Activated gamma-delta T cell treated with Interleukin-2 at 50 U/mL for 16 hours (primary cell): ENCODE measurements at places on chromosomes 5 and 9.

GRCh38 chr9:97487107-97487506 lies 14.4 kb upstream of the TMOD1 start:
- DNase-seq = no peak

DNA sequence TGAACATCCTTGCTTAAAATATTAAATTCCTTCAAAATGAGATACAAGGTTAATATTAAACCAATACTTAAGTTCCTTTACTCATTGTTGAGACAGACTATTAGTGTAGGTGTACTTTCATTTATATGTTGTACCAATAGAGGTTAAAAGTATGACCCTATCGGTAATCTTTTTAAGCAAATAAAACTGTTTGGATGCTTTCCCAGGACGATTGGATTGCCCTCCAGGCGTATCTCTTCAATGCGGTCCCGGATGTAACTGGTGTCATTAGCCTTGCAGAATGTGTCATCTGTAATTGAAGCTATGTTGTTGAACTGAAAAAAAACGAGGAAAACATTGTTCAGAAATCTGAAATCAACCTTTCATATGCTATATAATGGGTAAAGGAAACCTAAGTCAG lies 18.9 kb downstream of the OGN start:
- no peak for DNase-seq

GRCh38 chr9:132319421-132320110 lies 35.2 kb downstream of the SETX start:
- no peak for DNase-seq

- DNase-seq = no peak
Observed at GRCh38 chr9:138048184-138048583, 170.6 kb downstream of the CACNA1B start.

- DNase-seq = no peak
Observed at GRCh38 chr9:91386765-91387164, 25.0 kb upstream of the AUH start.

- no peak for DNase-seq
Observed at GRCh38 chr9:91572044-91572443, 148.4 kb upstream of the NFIL3 start.

- no peak for DNase-seq
Observed at GRCh38 chr5:107875833-107876232, 205.1 kb upstream of the EFNA5 start.

DNA sequence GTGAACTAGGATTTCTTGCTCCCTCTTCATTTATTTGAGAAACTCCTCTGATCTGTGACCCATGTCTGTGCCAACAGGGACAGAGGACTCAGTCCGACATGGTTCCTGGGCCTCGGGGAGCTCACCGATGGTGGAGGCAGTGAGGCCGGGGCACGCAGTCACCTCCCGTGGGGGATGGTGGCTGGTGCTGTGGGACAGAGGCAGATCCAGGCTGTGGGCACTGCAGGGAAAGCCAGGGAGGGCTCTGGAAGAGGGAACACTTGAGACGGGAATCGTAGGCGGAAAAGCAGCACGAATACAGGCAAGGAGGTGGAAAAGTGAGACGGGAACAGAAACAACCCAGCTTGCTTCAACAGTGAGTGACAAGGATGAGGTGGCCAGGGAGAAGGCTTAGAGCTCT lies 127.8 kb downstream of the GABBR2 start:
- no peak for DNase-seq

DNA sequence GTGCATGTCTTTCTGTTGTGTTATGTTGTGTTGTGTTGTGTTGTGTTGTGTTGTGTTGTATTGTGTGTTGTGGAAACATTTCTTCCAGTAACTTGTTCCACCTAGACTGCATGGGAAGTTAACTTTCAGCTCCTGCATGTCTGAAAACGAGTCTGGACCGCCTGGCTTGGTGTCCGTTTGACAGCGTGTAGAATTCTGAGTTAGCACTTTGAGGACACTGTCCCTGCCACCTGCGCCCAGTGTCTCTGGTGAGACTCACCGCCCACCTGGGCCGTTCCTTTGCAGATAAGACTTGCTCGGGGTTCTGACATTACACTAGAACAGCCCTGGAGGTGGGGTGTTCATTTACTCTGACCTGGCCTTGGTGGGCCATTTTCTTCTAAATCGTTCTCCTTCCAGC lies 42.0 kb downstream of the WNK2 start:
- DNase-seq = no peak

- no peak for DNase-seq
Observed at GRCh38 chr9:101219030-101219429, 165.8 kb downstream of the BAAT start.

- no peak for DNase-seq
Observed at GRCh38 chr5:172167895-172168294, 20.1 kb downstream of the STK10 start.

- DNase-seq = no peak
Observed at GRCh38 chr9:37969130-37969529, 65.2 kb upstream of the SLC25A51 start.

- DNase-seq = no peak
Observed at GRCh38 chr5:48192-48591, 43.8 kb upstream of the PLEKHG4B start.

DNA sequence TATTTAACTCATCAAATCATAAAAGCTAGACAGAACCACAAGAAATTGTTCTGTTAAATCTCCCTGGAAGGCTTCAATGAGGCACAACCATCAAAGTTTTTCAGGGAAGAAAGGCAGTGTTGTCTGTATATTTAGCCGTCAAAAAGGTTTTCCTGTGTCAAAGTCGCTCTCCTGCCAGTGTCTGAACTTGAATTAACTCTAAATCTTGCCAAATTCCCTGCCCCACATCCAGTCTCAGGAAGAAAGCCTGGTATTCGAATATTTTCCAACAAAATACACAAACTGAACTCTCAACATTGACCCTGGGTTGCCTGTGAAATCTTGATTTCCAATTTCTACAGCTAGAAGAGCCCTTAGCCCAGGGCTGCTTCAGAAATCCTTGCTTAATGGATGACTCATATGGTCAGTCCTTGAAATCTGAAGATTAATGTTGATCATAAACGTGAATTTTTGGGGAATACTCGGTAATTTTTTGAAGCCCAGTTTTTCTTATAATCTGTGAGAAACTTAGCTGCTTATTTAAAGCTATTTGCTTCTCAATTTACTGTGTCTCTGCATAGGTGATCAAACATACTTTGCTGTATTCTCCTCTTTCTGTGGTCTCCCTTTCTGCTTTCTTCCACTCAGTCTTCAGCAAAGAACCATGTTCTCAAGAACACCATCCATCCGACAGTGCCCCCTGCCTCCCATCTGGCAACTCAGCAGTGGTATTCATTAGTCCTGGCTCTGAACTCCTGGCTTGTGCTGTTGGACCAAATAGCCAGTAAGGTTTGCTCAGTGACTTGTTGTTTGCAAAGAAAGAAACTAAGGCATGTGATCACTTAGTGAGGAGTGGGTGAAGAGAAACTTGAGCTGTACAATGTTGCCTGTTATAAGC lies 58.9 kb downstream of the NREP start:
- DNase-seq = no peak
